ENCODE measurements at places on chromosomes 7 and 10.

DNA sequence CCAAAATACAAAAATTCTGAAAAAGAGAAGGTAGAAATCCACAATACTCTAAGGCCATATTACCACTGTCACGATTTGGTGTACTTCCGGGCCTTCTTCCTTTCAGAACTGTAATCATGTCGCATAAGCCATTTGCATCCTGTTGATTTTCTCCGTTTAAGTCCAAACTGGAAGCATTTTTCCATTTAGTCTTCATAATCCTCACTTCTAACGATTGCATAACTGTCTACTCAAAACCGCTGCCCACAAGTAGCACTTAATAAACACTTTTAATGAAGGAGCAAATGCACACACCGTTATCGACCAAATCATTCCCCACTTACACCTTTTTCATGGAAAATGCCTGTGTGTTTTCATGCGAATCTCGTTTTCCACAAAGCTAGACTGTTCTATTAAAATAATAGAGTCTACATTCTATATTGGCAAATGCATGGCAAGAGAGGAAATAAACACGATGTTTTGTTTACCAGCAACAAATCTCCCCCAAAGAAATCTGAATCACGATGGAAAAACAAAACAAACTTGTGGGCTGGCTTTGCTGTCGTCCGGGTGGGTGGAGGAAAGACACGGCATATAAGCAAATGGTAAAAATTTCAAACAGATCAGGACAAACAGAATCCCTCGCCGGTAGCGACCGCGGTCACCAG, 1.0 kb downstream of the ATE1 start:
- DNase-seq, result peak; percentile 24

DNA sequence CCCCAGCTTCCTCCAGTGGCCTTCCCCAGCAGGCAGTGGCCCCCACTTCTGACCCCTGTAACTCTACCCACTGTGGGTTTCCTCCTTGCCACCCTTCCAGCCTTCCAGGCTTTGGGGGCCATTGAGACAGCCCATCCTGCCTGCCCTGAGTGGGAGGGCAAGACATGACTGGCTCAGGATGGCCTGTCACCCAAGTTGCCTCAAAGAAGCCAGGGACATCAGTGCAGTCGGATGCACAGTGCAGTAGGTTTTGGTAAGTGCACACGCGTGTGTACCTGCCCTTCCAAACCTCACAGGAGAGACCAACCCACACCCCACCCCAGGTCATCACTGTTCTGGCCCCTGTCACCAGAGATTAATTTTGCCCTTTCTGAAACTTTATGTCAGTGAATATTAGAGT, 22.7 kb downstream of the ZMIZ2 start:
- DNase-seq, result no peak

DNA sequence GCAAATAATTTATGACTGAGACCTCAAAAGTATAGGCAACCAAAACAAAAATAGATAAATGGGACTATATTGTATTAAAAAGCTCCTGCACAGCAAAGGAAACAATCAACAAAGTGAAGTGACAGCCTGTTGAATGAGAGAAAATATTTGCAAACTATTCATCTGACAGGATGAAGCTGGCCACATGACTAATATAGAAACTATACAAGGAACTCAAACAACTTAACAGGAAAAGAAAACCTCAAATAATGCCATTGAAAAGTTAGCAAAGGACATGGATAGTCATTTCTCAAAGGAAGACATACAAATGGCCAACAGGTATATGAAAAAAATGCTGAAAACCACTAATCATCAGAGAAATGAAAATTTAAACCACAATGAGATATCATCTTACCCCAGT, 245.1 kb downstream of the STK31 start:
- no peak for DNase-seq

GRCh38 chr10:8275911-8276310, 221.4 kb downstream of the GATA3 start:
- DNase-seq, result no peak

DNA sequence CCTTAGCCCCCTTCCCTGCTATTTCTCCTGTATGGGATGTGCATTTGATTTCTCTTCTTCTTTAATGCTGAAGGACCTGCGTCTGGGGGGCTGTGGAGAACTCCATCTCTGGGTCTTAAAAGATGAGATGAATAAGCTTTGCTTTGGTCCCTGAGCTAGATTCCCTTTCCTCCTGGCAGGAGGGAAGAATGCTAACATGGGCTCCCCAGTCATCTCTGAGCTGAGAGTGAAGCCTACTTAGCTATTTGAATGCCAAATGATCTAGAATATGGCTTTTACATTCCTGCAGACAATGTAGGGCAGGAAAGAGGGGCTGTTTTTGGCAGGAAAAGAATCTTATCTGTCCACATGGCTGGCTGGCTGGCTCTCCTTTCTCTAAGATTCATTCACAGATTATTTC, 62.6 kb upstream of the EFCAB10 start:
- DNase-seq, result no peak

DNA sequence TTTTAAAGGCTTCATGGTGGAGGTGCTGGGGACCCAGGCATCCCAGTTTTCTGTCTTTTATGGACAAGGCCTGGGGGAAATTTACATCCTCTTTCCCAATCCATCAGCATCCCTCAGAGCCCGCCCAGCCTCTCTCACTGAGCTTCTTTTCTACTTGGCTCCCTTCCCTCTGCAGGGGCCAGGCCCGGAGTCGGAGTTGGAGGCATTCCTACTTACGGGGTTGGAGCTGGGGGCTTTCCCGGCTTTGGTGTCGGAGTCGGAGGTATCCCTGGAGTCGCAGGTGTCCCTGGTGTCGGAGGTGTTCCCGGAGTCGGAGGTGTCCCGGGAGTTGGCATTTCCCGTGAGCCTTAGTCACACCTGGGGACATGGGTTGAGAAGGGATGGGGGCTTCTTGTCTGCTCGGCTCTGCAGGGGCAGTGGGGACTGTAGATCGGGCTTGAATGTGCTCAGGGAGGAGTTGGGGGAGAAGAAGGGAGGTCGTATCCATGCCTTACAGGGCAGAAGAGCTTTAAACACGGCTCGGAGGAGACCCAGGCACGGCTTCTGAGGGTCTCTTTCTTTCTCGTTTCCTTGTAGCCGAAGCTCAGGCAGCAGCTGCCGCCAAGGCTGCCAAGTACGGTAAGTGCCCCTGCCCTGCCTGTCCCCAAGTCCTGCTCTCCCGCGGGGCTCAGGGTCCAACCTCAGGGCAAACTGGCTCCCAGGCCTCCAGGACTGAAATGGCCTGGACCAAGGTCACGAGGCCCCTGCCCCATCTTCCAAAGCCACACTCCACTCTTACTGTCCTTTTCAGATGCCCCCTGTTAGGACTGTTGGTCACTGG, 27.3 kb upstream of the LIMK1 start:
- DNase-seq, result no peak

- DNase-seq, result no peak
These were observed 2.0 kb upstream of the HOXA3 start for GRCh38 chr7:27154369-27154768.

DNA sequence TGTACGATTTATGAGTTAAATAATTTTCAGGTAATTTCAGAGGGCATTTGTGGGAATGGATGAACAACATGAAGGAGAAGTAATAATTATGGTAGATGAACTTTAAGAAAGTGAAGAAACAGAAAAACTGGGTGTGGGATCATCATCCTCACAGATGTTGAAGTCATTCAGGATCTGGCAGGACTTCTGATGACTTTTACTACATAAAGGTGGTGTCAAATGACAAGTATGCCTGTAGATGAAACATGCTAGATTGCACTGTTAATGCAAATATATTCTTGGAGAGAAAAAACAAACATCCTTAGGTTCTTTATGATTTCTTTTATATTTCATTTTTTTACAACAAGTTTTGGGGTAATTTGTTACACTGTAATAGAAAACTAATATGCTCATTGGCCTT, 230.2 kb downstream of the PCLO start:
- DNase-seq, result no peak

- no peak for DNase-seq
These were observed 197.4 kb downstream of the SEMA3E start for GRCh38 chr7:83451501-83452045.

DNA sequence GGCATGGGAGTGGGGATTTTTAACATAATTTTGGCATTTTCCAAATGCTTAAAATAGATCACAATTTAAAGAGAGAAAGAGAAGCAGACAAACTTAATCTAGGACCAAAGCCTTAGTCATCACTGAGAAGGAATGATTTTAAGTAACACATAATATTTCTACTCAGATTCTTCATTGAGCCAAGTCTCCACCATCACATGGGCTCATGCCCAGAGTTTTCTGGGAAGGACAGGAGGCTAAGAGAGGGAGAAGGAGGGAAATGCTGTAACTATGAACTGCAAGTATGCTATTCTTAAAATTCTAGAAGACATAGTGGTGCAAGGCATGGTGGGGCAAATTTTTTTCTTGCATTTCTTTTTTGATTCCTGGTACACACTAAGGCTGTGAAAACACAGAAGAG, 23.8 kb upstream of the UBE2D1 start:
- no peak for DNase-seq

GRCh38 chr7:125492521-125492920, 562.9 kb upstream of the POT1 start:
- no peak for DNase-seq

DNA sequence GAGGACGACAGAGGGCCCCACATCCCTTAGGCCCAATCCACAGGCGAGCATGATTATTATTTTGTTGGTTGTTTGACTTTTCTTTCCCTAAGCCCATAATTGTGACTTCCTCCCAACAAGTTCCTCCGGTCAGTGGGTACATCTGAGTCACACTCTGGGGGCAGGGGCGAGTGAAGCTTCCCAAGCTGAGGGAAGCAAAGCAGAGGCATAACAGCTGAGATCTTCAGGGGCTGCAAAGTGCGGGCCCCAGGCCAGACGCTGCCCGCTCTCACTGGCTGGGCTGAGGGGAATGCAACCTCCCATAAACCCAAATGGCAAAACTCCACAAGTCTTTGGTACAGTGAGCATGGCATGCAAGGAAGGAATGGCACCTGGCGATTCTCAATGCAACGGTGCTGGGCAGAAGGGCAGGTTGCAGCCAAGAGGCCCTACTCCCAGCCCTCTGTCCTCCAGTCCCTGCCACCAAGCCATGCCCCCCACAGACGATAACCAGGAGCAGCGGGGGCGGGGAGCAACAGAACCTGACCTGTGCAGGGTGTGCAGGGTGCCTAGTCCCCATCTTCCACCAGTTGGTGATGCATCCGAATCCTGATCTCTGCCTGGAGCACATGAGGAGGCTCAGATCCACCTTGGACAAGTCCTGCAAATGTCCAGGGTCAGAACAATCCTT, 25.3 kb downstream of the TNS3 start:
- no peak for DNase-seq

DNA sequence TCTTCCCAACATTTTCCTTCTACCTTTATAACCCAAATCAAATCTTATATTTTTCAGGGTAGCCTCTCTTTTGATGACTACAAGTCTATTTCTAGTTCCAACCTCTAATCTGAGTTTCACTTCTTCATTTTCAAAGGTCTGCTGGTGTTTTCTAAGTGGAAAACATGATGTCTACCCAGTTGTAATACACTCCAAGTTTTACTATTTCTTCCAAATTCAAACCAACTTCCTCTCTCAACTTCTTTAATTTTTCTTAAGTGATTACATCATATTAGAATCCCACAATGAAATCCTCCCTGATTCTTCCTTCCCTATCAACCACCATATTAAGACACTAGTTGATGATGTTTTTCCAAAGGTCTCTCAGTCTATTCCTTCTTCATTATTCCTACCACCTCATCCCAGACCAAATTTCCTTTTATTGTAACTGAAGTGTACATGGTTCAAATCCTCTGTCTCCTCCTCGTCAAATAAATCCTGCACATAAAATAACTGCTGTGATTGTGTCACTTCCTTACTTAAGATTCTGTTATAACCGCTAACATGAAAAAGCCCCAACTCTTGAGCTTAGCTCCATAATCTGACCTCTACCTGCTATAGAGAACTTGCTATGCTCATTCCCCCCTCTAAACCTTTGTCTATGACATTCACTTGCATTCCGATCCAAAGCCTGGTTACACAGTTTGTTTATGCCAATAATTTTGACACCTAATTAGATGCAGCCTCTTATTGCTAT, 12.7 kb downstream of the TAS2R38 start:
- no peak for DNase-seq

GRCh38 chr7:128362670-128363069, 1.2 kb upstream of the PRRT4 start:
- no peak for DNase-seq

DNA sequence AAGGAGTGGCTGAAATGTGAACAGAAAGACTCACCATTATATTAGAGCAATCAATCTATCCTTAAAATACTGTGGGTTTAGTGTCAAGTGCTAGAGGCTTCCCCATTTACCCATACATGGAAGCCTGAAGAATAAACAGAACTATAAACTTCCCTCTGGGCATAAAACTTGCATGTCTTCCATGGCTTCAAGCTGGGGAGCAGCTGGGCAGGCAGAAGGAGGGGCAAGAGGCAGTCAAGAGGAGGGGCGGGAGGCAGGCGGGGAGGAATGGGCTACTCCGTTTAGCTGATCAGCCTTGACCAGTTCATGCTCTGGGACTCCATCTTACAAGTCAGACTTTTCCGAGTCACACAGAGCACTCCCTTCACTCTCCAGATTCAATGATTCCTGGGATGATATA, 3.5 kb upstream of the PRSS1 start:
- no peak for DNase-seq

- DNase-seq, result no peak
These were observed 51.2 kb downstream of the ANKIB1 start for GRCh38 chr7:92296880-92297445.

GRCh38 chr10:80322711-80323110, 33.3 kb upstream of the MAT1A start:
- DNase-seq, result no peak

DNA sequence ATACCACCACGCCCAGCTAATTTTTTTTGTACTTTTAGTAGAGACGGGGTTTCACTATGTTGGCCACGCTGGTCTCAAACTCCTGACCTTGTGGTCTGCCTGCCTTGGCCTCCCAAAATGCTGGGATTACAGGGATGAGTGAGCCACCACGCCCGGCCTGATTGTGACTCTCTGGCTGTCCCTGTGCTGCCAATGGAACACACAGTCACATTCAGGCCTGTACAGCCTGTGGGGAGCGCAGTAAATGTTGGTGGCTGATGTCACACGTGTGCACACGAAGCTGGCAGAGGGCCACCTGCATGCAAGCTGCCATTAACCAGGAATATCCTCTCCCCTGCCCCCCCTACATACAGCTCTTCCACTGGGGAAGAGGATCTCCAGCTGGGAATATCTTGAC, 22.1 kb downstream of the POLL start:
- no peak for DNase-seq

DNA sequence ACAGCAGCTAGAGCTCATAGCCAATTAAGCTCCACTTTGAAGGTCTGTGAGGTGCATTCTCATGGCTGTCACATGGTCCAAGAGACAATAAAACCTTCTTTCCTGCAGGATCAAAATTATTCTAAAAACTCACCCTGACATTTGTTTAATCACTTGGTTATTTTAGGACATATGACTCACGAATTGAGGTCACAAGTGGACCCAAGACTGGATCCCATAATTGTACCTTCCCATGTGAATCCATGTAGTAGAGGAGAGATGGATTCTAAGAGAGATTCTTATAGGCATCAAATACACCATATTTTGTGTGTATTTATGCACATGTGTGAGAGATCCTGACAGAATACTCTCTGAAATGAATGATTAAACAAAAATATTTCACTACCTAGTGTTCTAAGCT, 18.1 kb downstream of the POLR1F start:
- no peak for DNase-seq
